Inflammatory macrophage treated with lipopolysaccharide for 1 hour (primary cell): ENCODE measurements at places on chromosomes 7 and 10.

DNA sequence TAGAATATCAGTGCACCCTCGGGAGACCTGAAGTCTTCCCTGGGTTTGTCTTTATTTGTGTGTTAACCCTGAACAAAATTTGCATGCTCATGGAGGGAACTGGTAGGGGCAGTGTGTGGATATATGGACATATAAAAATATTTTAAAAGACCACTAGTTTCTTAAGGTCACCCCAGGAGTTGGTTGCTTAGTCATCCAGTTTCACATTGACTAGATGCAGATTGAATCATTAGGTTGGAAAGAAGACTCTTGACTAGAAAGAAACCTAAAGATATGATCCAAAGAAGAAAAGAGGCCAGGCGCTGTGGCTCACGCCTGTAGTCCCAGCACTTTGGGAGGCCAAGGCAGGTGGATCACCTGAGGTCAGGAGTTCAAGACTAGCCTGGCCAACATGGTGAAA lies 137.1 kb downstream of the KAT6B start:
- no peak for DNase-seq

GRCh38 chr10:76287856-76288255 lies 856.4 kb downstream of the LRMDA start:
- no peak for DNase-seq

GRCh38 chr7:131031099-131031868 lies 296.4 kb upstream of the MKLN1 start:
- no peak for DNase-seq

DNA sequence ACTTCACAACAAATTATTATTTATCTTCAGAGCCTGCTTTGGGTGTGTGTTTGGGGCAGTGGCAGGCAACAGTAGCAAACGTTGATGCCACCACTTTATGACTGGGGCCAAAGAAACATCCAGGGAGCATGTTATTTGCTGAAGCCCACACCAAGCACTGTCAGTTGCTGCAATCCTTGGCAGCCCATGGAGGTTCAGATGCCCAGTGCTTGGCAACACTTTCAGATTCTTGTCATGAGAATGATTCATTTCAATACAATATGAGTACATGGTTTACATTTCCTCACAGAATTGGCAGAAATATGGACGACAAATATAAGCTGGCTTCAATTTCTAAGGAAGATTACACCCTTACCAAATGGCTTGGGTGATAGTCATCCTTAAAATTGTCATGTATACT lies 46.5 kb upstream of the GLI3 start:
- no peak for DNase-seq

GRCh38 chr7:88299126-88299525 lies 7.6 kb downstream of the STEAP4 start:
- no peak for DNase-seq

DNA sequence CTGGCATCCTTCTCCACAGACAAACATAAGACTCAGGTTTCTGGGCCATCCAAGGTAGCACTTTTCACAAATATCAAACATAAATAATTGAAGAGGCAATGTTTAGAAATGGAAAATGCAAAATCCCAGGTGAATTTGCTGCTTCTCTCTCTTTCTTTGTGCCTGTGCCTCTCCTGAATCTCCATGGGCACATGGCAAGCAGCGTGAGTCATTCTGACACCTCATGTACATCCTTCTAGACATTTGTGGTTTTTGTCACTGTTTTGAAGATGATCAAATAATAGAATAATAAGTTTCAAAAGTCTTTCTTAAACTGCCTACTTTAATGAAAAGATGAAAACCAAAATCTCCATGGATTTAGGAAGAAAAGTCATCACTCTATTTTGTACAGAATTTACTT lies 60.3 kb upstream of the RAB11FIP2 start:
- DNase-seq, result no peak

DNA sequence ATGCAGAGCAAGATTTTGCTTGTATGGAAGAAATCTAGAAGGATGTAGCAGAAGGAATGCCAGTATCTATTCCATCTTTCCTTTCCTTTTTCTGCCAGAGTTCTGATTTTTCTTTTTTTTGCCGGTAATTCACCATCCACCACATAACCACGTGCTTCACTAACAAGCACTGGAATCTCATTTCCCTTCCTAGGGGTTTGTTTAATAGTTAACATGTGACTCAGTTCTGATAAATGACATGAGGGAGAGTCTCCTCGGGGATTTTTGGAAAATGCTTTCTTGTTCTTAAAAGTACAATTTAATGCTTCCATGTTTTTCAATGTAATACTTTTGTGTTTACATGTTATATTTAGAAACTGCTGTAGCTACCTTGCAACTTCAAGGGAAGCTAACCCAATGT lies 590.2 kb downstream of the SH2D4B start:
- DNase-seq, result no peak

- no peak for DNase-seq
Observed at GRCh38 chr7:121504482-121504881, 108.4 kb upstream of the FAM3C start.

- no peak for DNase-seq
Observed at GRCh38 chr10:77835669-77836086, 90.9 kb downstream of the DLG5 start.

DNA sequence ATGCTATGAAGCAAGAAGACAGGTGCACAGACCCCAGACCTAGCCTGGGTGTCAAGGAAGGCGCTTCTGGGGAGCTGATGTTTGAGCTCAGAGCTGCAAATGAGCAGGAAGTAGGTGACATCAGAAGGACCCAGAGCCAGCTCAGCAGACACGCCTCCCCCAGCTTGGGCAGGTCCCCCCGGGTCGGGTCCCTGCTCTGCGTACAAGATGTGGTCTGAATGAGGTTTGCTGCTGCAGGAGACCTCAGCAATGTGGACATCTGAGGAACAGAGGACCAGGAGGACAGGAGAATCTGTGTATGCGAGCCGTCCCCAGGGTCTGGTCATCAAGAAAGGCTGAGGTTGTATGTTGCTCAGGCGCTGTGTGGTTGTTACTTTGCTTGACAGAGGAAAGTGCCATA lies 51.8 kb downstream of the TACC2 start:
- DNase-seq, result no peak

DNA sequence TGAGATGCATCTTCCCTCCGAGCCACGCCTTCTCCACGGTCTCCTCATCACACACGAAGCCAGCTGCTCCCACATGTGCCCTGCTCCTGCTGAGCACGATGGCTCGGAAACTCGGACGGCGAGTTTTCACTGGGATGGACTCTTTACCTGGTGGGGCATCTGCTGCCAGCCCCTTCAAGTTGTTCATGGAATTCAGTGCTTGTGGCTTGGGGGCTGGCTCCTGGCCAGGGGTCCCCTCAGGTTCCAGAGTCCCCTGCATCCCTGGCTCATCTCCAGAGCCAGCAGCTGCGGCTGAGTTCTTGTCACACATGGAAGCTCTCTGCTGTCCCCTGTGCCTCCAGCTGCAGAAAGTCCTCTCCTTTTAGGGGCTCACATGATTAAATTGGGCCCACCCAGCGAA lies 654.0 kb downstream of the SDK1 start:
- DNase-seq, result no peak

GRCh38 chr7:101814081-101814990 lies 3.1 kb upstream of the CUX1 start:
- peak; percentile 65 for DNase-seq

GRCh38 chr7:35988818-35989217 lies 164.2 kb upstream of the EEPD1 start:
- DNase-seq, result no peak

- DNase-seq, result peak; percentile 83
Observed at GRCh38 chr7:29146057-29146706, at the start of gene CPVL. CPVL (minus strand) TSS chr7:29146537; CDS start chr7:29121061, 25,476 bp downstream.

DNA sequence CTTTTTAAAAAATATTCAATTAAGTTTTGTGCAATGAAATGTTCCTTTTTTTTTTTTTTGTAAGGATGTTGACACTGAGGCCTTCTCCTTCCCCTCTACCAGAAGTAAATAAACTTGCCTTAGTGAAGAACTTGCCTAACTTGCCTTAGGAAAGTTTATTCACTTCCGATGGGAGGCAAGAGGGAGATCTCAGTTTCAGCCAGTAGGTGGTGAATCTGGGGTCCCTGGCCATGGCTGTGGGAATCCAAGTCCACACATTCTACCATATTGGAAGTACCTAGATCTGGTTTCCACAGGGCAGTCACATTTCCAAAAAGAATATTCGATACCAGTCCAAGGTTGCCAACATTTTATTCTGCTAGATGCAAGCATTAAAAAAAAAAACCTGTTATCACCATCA lies 270.9 kb downstream of the CCSER2 start:
- no peak for DNase-seq

- no peak for DNase-seq
Observed at GRCh38 chr7:143299840-143300239, 11.7 kb downstream of the CASP2 start.

DNA sequence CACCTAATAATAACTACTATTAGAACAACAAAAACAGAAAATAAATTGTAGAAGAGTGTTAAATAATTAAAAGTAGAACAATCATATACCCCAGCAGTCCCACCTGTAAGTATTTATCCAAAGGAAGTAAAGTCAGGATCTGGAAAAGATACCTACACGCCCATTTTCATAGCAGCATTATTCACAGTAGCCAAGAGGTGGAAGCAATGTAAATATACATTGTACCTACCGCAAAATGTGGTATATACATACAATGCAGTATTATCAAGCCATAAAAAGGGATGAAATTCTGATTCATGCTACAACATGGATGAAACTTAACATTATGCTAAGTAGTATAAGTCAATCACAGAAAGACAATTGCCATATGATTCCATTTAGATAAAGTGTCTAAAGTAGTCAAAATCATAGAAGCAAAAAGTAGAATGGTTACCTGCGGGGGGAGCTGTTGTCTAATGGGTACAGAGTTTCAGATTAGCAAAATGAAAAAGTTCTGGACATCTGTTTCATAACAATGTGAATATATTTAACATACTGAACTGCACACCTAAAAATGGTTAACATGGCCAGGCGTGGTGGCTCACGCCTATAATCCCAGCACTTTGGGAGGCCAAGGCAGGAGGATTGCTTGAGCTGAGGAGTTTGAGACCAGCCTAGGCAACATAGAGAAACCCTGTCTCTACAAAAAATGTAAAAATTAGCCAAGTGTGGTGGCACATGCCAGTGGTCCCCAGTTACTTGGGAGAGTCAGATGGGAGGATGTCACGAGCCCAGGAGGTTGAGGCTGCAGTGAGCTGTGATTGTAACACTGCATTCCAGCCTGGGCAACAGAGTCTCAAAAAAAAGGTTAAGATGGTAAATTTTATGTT lies 6.0 kb upstream of the TMED4 start:
- DNase-seq, result peak; percentile 83

DNA sequence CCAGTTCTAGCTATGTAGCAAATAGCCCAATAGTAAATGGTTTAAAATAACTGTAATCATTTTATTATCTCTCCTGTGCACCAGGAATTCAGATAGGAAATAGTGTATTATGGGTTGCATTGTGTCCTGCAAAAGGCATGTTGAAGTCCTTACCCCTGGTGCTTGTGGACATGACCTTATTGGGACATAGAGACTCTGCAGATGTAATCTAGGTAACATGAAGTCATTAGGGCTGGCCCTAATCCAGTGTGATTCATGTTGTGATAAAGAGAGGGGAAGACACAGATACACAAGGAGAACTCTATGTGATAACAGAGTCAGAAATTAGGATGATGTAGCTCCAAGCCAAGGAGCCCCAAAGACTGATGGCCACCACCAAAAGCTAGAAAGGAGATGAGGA lies 462.8 kb downstream of the GALNT17 start:
- no peak for DNase-seq

GRCh38 chr7:44617225-44617890 lies 10.9 kb downstream of the OGDH start:
- peak; percentile 56 for DNase-seq

DNA sequence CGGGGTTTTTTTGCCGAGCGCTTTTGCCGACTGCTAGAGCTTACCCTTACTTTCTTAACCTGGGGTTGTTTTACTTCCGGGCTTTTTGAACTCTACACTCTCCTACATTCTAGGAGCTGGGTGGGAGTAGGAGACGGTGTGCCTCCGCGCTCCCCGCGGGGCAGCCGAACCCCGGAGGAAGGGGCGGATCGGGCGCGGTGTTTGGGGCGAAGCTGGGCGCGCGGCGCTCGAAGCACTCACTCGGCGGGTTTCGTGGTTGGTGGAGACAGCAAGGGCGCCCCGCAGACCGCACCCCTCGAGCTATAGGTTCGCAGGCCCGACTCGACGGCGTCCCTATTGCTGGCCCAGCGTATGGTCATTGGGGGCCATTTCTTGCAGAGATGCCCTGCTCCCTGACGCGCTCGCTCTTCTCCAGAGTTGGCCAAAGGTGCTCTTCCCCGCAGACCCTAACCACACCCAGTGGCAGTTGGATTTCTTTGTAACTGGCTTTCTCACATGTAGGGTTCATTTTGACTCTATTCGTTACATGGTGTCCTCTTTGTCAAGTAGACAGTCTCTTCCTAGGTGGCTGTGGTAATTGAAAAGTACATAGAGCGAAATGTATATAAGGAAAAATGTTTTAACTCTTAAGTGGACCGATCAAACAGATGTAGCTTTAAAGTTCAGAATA lies 364 bp downstream of the ZNF518A start:
- peak; percentile 83 for DNase-seq

GRCh38 chr10:69910561-69910960 lies 108.9 kb downstream of the COL13A1 start:
- no peak for DNase-seq

GRCh38 chr7:54166419-54166818 lies 375.8 kb upstream of the VSTM2A start:
- no peak for DNase-seq
